H4 (cell line): ENCODE measurements at places on chromosomes 1 and 21. TPM values are rescaled to one million over a fixed set of nuclear protein-coding genes. Genes with fewer than 3 reads are reported as not detected.

- peak; percentile 30 for DNase-seq
Measured at GRCh38 chr1:14522077-14522925, 76.2 kb upstream of the KAZN start.

- no peak for DNase-seq
Measured at GRCh38 chr1:51875836-51876235, 2.7 kb downstream of the NRDC start.

DNA sequence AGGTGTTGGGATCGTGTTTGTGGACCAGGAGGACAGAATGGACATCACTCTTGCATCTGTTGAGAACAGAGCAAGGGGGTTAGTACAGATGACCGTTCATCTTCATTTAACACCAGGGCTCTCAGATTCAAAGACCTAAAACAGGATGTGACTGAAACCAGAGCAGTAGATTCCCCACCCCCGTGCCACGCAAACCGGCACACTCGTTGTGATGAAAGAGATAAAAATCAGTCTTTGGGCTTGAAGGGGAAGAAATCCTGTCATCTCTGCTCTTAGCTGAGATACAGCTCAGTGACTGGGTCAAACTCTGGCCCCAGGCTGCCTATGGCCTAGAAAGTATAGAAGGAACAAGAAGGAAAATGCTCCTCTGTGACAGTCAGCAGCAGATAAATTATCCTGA, 146.2 kb upstream of the KRTAP19-8 start:
- DNase-seq: no peak

- DNase-seq: peak; percentile 74
Measured at GRCh38 chr1:63920154-63921117, 146.6 kb downstream of the ROR1 start.

GRCh38 chr1:166114419-166114818, 52.4 kb downstream of the FAM78B start:
- no peak for DNase-seq

GRCh38 chr1:28877132-28877781, 37.1 kb upstream of the EPB41 start:
- DNase-seq: peak; percentile 68

GRCh38 chr1:60170709-60171108, 97.1 kb upstream of the C1orf87 start:
- DNase-seq: no peak

GRCh38 chr1:61898658-61899057, 156.4 kb downstream of the PATJ start:
- no peak for DNase-seq

- DNase-seq: peak; percentile 88
Measured at GRCh38 chr1:155648207-155649147, 38.5 kb downstream of the MSTO1 start.

- DNase-seq: no peak
Measured at GRCh38 chr21:14675774-14676530, 129.8 kb upstream of the SAMSN1 start.

DNA sequence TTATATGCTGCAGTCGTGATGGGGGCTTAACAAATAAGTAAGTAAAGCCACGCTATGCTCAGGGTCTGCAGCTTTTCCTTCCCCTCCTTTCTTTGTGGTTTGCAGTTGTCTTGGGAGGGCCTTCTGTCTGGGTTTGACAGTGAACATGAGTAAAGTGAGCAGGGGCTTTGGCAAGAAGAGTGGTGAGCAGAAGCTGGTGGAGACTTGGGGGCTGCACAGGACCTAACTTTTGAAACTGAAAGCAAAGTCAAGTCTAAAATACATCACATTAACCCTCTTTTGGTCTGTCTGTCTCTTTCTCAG, 368.6 kb upstream of the VAMP3 start:
- DNase-seq: no peak

DNA sequence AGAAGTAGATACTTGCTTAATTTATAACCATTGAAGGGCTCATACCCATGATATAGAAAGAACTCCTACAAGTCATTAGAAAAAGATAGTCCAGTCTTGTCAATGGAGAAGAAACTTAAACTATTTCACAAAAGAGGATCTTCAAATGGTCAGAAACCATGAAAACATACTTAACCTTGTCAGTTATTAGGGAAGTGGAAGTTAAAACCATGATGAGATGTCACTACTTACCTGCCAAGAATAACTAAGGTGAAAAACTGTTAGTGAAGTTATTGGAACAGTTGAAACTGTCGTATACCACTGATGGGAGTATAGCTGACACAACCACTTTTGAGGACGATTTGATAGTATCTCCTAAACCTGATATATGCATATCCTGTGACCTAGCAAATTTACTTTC, 46.8 kb downstream of the OSBPL9 start:
- no peak for DNase-seq

DNA sequence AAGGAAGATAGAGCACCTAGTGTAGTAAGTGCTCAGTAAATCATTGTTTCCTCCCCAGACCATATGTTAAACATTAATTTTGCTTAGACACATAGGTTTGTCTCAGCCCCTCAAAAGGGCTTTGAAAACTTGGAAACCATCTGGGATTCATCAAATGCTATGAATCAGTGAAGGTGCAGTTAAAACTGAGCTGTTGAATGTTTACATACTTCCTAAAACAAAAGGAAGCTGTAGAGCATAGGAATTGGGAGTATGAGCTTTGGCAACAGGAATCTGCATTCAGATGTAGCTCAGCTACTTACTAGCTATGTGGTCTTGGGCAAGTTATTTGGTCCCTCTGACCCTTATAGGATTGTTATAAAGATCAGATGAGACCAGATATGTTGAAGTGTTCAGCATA, 18.7 kb upstream of the PODN start:
- DNase-seq: no peak

DNA sequence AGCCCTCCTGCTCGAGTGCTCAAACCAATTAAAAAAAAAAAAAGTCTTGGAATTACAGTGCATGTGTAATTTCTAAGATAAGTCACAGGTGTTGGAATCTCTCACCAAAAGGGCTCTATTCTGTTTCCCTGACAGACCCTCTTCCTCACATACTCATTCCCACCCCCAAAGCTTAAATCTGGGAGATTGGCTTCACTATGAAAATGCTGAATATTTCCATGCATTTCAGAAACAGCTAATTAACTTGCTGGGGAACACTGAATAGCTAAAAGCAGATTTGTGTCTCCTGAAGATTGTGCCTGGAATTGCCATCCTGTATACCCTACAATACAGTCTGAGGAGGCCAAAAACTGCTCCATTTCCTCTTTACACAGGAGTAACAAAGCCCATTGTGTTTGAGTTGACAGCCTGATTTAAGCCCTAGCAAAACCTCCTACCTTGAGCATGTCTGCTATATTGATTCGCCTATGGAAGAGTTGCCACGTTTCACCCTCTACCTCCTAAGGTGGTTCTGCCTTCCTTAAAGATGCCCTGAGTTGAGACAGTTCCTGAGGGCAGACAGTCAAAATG, 1.4 kb upstream of the PIK3R3 start:
- DNase-seq: no peak

- DNase-seq: no peak
Measured at GRCh38 chr21:32467291-32467690, 54.8 kb downstream of the EVA1C start.

- DNase-seq: peak; percentile 49
Measured at GRCh38 chr1:222043444-222044292, 301.8 kb upstream of the DUSP10 start.

DNA sequence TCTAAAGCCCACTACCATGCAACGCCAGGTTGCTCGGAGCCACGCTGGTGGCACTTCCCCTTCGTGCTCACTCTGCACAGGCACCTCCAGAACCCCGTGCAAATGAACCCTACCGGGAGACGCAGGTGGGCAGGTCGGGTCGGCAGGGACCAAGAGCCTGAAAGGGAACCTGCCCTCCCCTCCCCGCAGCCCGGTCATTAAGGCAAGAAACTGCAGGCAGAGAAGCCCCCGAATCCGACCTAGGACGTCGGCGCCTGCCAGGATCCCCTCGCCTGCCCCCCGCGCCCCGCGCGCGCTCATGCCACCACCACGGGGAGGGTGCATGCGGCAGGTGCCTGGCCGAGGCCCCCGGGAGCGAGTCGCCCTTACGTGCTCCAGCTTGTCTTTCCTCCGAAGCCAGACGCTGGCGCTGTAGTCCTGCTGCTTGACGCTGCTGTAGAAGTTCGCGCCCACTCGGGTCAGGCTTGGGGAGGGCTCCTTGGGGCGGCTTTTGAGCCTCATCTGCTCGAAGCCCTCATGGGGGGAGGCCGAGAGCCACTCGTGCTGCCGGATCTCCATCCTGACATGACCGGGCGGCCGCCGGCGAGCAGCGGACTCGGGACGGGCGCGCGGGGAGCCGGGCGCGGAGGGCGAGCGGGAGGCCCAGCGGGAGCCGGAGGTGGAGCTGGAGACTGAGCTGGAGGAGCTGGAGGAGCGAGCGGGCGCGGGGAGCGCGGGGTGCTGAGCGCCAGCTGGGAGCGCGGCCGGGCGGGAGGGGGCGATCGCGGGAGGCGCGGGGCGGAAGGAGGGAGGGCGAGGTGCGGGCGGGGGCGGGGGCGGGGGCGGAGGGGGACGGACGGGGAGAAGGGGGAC, 552 bp downstream of the PLD5 start:
- peak; percentile 9 for DNase-seq

- DNase-seq: no peak
Measured at GRCh38 chr1:179984942-179985341, 30.3 kb downstream of the CEP350 start.

- no peak for DNase-seq
Measured at GRCh38 chr1:153649863-153650235, 8.7 kb upstream of the SNAPIN start.

GRCh38 chr1:40897513-40897912, 35.4 kb upstream of the CITED4 start:
- peak; percentile 57 for DNase-seq

- DNase-seq: no peak
Measured at GRCh38 chr1:247156787-247157232, 15.0 kb downstream of the ZNF124 start.

GRCh38 chr1:21610989-21611785, 58.0 kb downstream of the RAP1GAP start:
- DNase-seq: no peak

- no peak for DNase-seq
Measured at GRCh38 chr1:55958498-55958897, 620.9 kb downstream of the PLPP3 start.

GRCh38 chr21:39218082-39218409, 34.8 kb upstream of the PSMG1 start:
- DNase-seq: no peak

DNA sequence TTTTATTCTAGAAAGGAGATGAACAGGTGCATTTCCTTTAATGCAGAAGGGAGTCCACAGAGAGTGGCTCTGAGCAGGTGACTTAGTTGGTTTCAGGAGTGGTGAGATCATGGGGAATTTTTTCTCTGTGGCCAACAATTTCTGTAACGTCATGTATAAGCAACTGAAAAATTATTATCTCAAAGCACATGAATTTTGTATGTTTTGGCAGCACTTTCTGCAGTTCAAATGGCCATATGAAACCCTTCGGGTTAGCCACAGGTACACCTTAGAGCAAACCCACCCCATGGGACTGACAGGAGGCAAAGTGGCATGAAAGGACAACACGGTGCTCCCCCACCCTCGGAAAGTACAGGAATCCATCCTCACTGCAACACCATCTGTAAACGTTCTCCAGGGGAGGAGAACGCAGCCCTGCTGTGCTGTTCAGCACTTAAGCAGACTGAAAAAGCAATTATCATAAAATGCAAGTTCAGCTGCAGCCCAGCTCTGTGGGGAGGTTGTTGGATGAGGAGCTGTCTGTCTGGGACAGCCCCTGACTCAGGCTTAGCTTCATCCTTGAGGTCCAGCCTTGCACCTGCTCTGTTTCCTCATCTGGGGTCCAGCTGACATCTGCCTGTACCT, 55.8 kb upstream of the CLDN14 start:
- no peak for DNase-seq

- no peak for DNase-seq
Measured at GRCh38 chr1:94772230-94772641, 47.9 kb upstream of the SLC44A3 start.

- no peak for DNase-seq
Measured at GRCh38 chr1:22566161-22566560, 2.9 kb downstream of the EPHA8 start.

DNA sequence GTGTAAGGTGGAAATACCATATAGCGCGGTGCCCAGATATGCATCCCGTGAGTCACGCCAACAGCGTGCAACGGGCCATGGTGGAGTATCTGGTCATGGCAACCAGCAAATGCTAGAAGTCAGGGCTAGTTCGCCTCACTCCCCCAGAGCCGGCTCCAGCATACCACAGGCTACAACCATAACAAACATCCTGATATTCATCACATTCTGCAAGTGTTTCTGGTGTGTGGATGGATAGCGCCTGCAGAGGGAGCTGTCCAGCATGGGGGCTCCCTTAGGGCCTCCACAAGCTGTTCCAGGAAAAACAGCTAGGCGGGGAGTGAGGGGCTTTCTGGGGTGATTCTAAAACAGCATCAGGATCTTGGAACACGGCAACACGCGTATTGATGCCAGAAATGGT, 6.8 kb downstream of the C1orf198 start:
- DNase-seq: no peak

DNA sequence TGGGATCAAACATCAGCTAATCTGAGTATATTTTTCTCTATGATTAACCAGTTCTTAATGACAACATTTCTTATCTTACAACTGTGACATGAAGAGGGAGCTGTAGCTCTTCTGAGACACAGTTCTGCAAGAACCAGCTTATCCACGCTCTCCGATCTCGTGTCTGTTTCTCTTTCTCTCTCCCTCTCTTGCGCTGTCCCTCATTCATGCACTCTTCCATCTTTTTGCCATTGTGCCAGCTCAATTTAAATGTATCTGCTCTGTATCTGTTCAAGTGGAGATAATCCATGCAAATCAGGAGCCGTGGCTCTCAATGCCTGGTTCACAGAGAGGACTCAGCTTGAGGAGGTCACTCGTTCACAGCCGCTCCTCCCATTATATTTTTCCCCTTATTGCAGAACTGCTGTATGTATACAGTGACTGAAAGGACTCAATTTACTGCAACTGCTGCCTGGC, 494.7 kb upstream of the ADGRL2 start:
- DNase-seq: peak; percentile 3

DNA sequence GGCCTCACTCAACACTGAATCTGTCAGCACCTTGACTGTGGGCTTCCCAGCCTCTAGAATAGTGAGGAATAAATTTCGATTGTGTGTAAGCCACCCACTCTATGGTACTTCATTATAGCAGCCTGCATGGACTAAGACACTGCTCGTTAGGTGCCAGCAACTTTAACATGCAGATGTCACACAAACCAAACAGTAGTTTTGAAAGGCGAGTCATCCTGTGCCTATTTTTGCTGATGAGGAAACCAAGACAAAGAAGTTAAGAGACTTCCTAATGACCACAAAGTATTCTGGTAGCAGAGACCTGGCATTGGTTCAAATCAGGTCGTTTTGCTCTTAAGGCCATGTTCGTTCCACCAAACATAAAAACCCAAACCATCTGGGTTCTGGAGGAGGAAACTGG, 42.9 kb downstream of the BATF3 start:
- DNase-seq: no peak

Gene TTLL10
- not detected in 2 replicates for total RNA-seq

Gene RXFP4
- total RNA-seq: not detected in 2 replicates

Gene RIMKLA
- total RNA-seq: 0.85 and 1.0 TPM in 2 replicates

Gene SAMD13
- total RNA-seq: 0.29 and 2.3 TPM in 2 replicates

Gene IL22RA1
- 0.85 and 1.2 TPM in 2 replicates for total RNA-seq

Gene KRTAP7-1
- total RNA-seq: not detected in 2 replicates

Gene GPR161
- total RNA-seq: 5.8 and 7.0 TPM in 2 replicates

Gene MAB21L3
- total RNA-seq: not detected in 2 replicates

Gene SPATA46
- not detected in 2 replicates for total RNA-seq
